Inflammatory macrophage (primary cell): ENCODE measurements at places on chromosomes 1 and 21.

- DNase-seq: no peak
Measured at GRCh38 chr21:37266515-37267221, 466 bp downstream of the VPS26C start.

GRCh38 chr21:16395285-16395684, 665.5 kb downstream of the USP25 start:
- no peak for DNase-seq

DNA sequence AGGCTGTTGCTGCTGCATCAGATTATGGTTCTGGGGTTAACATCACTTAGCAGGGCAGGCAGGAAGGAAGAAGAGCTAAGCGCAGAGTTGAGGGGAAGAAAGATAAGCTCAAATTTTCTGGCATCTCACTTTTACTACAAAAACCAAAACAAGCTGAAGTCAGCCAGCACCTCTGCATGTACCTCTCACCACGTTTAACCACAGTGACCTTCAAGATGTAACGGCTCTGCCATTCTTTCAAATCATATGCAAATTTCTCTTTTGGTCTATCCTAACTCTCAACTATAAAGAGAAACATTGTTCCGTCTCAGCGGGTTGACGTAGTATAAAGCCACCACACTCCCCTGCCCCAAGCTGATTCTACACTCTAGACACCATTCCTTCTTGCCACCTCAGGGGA, 154.4 kb downstream of the OMA1 start:
- DNase-seq: no peak

DNA sequence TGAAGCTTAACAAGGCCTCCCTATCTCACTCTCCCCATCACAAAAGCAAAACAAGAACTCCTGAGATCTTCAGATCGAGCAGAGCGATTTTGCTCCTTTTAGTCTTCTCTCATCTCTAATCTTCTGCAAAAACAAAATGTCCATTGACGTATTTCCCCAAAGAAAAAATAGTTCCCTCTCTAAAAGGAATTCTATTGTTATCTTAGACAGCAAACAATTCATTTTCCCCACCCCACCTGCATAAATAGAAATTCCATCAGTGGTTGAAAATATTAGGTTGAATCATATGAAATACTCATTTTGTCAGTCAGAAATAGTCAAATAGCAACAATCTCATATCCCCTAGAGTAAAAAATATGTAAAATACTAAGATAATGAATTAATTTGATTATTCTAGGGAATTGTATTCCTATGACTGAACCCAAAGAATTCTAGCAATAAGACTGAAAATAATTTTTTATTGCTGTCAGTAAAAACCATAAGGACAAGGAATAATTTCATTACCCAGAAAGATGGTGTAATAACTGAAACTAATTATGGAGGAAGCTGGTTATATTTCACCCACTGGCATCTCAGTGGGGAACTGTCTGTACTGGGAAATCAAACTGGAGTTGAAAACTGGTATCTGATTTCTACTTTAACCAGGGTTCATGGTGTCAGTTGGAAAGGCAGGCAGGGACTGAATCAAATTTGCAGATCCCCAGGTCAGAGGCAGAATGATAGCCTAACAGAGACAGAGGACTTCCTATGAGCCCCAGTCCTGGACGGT, 51.3 kb downstream of the RHOU start:
- peak; percentile 66 for DNase-seq

DNA sequence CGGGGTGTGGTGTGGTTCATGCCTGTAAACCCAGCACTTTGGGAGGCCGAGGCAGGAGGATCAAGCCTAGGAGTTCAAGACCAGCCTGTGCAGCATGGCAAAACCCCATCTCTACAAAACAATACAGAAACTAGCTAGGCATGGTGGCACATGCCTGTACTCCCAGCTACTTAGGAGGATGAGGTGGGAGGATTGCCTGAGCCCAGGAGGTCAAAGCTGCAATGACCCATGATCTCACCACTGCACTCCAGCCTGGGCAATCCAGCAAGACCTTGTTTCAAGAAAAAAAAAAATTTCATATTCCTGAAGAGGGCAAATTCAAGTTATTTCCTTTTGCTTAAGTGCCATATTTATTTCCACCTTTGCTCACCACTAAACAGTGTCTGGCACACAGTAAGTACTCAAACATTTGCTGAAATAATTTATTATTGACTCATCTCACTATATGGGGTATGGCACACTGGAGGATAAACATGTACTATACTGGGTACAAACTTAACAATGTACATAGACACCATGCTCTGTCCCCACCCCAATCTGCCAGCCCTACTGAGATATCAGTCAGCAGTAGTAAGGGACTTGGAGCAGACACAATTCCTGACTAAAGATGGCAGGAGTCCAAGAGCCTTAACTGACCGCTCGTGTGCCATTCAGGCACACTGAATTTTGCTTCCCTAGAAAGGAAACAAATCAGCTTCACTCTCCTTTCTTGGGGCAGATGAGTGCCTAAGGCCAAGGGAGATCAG, 15.5 kb downstream of the MEAF6 start:
- no peak for DNase-seq

- no peak for DNase-seq
Measured at GRCh38 chr1:234769986-234770795, 160.2 kb upstream of the IRF2BP2 start.

GRCh38 chr1:42480921-42481320, 17.8 kb downstream of the CCDC30 start:
- DNase-seq: no peak

DNA sequence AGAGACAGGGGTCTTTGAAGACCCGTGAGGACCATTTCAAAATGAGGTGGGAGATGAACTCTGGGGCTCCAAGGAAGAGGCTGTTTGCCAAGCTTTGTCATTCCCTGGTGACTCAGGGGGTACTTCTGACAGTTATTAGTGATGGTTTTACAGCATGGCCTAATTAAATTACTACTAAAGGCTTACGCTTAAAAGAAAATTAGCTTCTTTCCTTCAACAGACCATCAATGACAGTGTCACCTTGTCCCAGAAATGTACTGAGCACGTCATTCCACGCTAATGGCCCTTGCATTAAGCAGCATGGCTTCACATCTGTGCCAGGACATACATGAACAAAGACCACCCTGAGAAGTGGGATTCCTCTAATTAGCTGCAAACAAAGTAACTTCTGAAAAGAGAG, 5.1 kb upstream of the UTS2 start:
- no peak for DNase-seq

- no peak for DNase-seq
Measured at GRCh38 chr1:33852711-33853110, 11.2 kb upstream of the HMGB4 start.

GRCh38 chr1:220188538-220188937, 83.7 kb downstream of the RAB3GAP2 start:
- no peak for DNase-seq

DNA sequence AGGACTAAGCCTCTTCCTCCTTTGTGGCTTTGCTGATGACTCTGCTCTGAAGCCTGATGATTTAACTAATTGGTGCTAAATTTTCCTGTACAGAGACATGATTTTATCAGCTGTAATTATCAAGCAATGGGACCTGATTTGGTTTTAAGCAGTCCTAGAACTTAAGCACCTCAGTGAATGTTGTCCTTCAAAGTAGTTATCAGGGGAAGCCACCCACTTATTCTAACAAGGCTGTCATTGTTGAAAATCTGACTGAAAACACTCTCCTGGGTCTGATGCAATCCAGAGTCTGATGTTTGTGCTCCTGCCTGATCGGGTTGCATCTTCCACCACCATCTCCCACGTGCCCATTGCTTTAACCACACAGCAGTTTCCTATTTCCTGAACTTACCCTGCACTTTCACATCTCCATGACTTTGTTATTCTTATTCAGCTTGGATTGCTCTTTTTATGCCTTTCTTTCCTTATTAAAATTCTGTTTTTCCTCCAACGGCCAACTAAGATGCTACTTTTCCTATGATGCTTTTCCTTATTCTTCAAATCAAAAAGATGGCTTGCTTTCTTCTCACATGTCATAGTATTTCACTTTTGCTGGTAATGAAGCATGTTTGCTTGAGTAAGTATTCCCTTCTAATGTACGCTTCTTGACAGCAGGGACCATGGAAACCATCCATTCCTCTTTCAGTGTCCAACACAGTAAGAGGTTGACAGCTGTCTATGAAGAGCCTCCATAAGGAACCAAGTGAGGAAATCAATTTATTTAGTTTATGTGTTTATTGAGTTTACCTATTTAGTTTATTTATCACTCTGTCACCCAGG, 55.0 kb downstream of the S1PR1 start:
- peak; percentile 89 for DNase-seq

DNA sequence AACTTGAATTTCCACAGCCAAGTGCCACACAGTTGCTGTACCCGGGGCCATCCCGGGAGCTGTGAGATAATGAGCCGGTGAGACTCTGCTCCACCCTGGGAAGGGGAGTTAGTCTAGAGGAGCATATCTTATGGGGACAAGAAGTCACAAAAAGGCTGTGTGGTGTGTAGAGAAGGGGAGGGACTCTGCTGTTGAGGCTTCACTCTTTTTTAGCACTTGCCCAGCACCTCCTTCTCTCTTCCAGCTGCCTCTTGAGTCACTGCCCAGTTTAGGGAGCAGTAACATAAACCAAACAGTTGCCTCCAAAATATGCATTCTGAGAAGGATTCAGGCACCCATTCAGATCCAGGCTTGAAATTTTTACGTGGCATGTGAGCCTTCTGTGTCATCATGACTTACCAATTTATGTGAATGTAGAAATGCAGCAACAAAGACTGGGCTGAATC, 744 bp upstream of the WDR26 start:
- DNase-seq: peak; percentile 35

GRCh38 chr21:20108976-20109540, 889.2 kb upstream of the NCAM2 start:
- no peak for DNase-seq

GRCh38 chr1:155226188-155226909, 17.9 kb downstream of the MTX1 start:
- DNase-seq: peak; percentile 90

- peak; percentile 19 for DNase-seq
Measured at GRCh38 chr1:112548547-112548946, 39.8 kb downstream of the WNT2B start.

- no peak for DNase-seq
Measured at GRCh38 chr1:32186491-32186890, 7.0 kb downstream of the TXLNA start.

- no peak for DNase-seq
Measured at GRCh38 chr21:38858812-38859205, 53.1 kb downstream of the ETS2 start.

DNA sequence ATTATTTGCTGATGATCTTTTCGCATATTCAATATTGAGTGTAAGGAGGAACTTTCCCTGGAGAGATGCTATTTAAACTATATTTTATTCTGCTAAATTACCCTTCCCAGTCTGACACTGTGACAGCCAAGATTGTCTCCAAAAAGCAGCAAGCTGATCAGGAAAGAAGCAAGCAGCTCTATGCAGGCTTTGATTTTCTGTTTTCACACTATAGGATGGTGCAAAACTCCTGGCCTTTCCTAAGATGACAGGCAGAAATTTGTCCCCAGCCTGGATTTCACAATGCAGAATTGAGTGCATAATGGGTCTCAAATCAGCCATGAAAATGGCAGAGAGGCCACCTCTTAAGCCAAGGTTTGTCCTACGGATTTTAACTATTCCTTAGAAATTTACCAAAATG, 1.1 kb downstream of the SGIP1 start:
- DNase-seq: no peak

DNA sequence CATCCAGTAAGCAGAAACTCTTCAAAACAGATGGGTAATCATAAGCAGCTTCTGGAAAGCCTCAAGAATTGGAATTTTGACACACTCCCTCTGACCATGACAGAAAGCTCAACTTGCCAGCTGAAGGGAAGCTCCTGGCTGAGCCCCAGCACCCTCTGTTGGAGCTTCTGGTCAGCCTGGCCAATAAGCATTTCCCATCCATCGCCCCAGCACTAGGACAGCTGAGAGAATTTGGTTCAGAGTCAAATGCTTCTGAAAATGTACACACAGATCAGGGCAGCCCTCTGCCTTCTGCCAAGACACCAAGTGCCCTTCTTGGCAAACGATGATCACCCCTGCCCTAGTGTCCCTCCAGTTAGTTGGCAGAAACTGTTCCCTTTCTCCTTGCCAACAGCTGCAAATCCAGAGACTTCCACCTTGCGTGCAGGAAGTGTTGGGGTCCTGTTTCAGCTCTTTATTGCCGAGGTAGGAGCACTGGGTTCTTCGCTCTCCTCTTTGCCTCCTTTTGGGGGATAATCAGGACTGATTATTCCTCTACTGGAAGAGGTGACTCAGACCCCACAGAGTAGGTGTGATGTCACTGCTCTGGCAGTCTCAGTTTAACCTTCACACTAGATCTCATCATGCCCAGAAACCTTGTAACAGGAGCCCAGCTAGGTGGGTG, 11.9 kb downstream of the PIGV start:
- DNase-seq: no peak

DNA sequence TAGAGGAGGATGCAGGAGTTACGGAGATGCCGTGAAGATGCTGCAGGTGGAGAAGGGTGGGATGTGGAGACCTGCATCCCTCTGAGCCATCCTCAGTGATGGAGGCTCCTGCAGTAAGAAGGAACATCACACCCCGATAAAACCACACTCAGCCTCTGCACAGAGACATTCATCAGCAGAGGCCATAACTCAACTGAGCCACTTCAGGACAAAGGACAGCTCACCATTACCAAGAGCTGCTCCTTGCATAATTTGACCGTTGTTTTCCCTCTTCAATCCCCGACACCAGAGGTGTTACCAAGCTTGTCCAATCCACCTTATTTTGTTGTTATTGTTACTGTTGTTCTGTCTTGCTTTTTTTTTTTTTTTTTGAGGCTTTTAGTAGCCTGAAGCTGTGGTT, 543.9 kb downstream of the AJAP1 start:
- DNase-seq: no peak

DNA sequence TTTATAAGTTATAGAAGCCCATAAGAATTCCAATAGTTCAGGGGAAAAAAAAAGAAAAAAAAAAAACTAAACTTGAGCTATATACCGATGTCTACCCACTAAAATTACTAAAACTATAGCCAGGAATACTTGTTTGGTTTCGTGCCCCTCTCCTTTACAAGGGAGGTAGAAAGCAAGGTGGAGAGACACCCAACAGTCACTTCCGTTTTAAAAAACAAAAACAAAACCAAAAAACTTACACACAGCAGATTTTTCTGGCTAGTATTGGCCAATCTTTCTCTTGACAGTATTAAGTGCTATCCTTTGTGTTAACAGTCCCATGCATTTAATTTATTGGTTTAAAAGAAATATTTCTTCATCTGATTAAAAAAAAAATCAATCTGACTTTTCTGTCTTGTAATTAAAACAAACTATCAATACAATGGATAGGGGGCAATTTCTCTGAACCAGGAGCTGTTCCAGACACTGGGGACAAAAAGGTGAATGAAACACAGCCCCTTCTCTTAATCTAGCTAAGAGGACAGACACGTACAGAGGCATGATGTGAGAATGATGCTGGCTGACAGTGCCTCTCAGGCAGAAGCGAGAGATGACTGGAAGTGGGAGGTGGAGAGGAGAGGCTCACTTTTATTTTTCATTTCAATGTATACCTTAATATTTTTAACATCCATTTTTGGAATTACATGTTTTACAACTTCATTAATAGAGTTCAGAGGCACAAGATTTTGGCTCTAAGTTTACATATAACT, 214.8 kb downstream of the RERE start:
- no peak for DNase-seq

DNA sequence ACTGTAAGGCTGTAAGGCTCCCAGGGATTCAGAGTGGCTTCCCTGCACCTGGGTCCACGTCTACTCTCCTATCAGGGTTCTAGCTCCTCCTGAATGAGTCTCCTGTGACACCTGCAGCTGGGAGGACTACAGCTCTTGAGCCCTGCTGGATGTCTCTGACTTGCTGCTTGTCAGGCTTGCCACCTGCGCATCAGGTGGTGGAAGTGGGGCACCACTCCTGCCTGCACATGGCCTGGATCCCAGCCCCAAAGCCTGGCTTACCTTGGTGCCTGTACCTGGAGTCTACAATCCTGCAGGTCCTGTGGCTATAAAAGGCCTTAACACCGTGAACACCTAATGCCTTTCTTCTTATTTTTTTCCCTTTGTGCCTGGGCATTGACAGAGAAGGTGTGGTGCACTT, 82.2 kb downstream of the FAM78B start:
- no peak for DNase-seq
